ENCODE measurements at places on chromosomes 5 and 9. TPM values are rescaled to one million over a fixed set of nuclear protein-coding genes. Genes with fewer than 3 reads are reported as not detected.

The KCNV2 gene
- polyA plus RNA-seq: not detected

The ZNF189 gene
- 9.6 TPM for polyA plus RNA-seq

The ANGPTL2 gene
- polyA plus RNA-seq: 94.6 TPM

The TAS2R1 gene
- not detected for polyA plus RNA-seq

The DAPK1 gene
- 12.1 TPM for polyA plus RNA-seq

The PCDHA9 gene
- polyA plus RNA-seq: 0.03 TPM

The PCAT7 gene
- 0.06 TPM for polyA plus RNA-seq

The OR13J1 gene
- polyA plus RNA-seq: not detected

The CCDC127 gene
- polyA plus RNA-seq: 6.5 TPM

The GNA14 gene
- polyA plus RNA-seq: 8.8 TPM

The ENC1 gene
- 11.2 TPM for polyA plus RNA-seq

The PHYHD1 gene
- polyA plus RNA-seq: 34.8 TPM

The ARHGEF28 gene
- 2.3 TPM for polyA plus RNA-seq

The ADAMTS6 gene
- 2.6 TPM for polyA plus RNA-seq

Measured in urinary bladder (tissue), 4 donors.